NCI-H524 (cell line): ENCODE measurements at places on chromosomes 13 and 19.
A peak's percentile ranks its signal among the peaks of the same experiment; 100 is the strongest.

DNA sequence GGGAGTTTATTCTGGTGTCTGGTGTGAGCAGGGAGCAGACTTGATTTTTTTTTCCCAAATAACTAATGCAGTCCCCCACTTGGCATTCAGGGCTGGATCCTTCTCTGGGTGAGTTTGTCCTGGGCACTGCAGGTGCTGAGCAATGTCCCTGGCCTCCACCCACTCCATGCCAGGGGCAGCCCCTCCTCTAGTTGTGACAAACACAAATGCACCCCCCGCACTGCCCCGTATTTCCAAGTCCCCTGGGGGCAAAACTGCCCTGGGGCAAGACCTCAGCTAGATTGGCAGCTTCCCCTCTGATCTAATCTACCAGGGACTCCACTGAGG is 6.4 kb downstream of the MOB3A start:
- DNase-seq, result no peak

DNA sequence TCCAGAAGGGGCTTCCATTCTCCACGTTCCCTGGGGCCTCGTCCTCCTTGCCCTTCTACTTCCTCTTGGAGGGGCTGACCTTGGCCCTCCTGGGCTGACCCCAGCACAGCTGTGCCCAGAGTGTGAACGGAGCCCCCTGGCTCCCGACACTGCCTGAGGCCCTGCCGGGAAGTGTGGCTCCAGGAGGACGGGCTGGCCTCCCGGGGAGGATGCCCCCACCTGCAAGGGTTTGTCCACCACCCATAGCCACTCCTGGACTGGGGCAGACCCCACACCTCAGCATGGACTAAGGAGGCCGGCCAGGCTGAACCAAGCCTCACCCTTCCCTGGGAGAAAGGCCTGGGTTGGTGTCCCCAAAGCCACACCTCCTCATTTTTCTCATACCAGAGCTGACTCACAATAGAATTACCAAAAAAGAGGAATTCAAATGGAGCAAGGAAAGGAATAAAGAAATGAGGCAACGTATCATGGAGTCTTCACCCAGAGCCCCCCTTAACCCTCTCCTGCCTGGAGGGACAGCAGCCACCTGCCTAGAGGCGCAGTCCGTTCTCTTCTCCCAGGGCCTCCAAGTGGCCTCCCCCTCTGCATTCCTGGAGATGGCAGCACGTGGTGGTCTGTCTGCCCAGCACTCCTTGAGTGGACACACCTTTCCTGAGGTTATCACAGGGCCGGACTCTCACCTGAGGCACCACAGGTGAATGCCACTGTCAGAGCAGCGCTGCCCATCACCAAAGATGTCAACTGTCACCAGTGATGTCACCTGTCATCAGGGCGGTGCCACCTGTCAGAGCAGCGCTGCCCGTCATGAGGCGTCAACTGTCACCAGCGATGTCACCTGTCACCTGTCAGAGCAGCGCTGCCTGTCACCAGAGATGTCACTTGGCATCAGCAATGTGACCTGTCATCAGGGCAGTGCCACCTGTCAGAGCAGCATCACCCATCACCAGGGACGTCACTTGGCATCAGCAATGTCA is 3.1 kb upstream of the C13orf46 start:
- no peak for DNase-seq

GRCh38 chr19:17311455-17312188 is 2.3 kb downstream of the DDA1 start:
- no peak for DNase-seq

GRCh38 chr19:18719541-18719940 is 36.1 kb downstream of the CRTC1 start:
- DNase-seq, result no peak

DNA sequence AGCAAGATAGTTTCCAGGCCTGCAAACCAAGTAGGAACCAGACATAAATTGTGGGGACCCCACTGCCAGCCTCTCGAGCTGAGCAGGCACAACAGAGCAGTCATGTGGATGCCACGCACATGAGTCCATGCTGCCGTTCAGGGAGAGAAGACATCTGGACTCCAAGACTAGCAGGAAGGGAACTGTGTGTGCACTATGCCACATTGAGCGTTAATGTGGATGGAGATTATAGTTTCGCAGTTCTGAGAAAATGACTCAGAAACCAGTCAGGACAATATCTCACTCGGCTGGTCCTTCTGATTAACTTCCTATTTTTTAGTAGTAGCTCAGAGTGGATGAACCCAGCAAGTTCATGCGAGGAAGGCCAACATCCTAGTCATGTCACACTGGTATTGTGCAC is 124.9 kb downstream of the CRYL1 start:
- DNase-seq, result no peak

- DNase-seq, result no peak
Observed at GRCh38 chr19:1080360-1081161, 13.6 kb downstream of the ARHGAP45 start.

DNA sequence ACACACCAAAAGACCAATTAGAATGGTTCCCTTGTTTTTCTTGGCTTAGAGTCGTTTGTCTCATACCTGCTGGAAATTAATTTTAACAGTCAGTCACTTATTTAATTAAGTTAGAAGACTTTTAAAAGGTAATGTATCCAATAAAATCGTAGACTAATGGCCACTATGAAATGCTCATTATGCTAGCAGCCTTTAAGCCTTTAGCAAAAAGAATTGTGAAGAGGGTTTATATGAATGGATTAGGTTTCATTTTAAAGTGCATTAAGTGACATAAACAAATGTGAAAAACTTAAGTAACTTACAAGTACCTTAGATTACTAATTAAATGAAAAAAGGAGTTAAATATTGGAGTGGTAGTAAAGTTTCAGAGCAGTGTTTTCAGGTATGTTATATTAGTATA is 139.6 kb downstream of the RXFP2 start:
- DNase-seq, result peak; percentile 76

GRCh38 chr13:46122304-46122703 is 17.5 kb upstream of the CPB2 start:
- DNase-seq, result no peak

GRCh38 chr19:10670876-10671804 is 17.0 kb downstream of the ILF3 start:
- no peak for DNase-seq

DNA sequence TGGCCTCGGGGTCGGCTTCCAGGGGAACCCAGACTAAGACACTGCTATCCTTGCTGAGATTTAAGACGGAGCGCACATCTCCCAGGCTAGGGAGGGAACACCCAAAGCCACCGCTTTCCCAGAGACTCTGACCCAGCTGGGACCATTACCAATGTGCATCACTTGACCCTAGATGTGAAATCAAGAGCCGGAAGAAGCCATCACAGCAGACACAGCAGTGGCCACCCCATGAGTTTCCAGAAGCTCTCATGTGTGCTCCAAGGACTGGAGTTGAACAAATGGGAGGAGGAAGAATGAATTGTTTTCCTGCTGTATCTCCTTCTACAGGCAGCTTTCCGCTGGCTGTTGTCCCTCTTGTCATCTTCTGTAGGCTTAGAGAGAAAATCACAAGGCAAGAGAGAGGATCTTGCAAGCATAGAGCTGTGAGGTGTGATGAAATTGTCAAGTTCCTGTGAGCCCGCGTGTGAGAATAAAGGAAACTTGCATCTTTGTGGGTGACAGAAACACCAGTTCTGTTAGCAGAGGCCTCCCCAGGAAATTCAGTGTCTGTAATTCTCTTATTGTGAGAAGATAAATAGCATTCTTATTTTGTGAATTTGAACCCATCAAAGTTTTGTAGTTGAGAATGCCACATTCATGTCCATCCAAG is 711.8 kb downstream of the UQCRFS1 start:
- DNase-seq, result no peak

GRCh38 chr19:40471111-40471510 is 4.3 kb downstream of the SPTBN4 start:
- no peak for DNase-seq

GRCh38 chr19:35337984-35338296 is 9.0 kb downstream of the CD22 start:
- no peak for DNase-seq

GRCh38 chr13:102089177-102089576 is 312.7 kb downstream of the FGF14 start:
- no peak for DNase-seq

DNA sequence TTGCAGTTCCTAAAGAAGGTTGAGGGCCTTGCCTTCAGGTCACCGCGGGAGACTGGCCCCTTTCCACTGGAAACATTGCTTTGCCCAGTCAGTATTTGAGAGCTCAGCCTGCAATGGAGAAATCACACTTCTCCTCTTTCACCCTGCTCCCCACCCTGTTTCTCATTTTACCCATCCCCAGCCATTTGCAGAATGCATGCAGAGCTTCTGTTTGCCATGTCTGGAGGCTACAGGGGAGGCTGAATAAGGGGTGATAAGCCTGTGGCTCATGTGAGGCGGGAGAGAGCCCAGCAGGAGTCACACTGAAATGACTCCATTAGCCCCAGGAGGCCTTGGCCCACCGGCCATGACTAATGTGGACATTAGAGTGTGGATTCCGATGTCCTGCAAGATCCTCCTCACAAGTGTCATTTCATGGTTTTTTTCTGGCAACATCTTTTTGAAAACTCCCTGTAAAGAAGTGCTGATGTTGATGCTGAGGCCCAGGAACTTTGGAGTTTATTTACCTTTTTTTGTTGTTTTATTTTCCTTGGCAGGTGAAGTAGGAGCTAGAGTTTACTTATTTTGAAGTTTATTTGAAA is 6.3 kb downstream of the SPINT2 start:
- no peak for DNase-seq

DNA sequence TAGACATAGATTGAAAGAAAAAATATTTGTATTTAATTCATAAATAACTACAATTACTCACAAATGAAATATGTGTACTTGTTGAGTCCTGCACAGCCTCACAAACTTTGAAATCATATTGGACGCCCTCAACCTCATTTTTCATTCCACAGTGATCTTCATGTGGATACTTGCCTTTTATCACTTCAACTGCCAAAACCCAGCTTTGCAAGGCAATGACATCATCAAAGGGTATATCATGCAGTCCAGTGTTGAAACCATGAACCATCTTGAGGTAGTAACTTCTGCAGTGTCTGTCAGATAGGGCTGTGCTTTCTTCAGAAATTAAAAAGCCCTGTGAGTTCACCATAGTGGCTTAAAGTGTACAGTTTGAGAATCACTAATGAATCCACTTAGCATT is 82.2 kb downstream of the HS6ST3 start:
- no peak for DNase-seq

DNA sequence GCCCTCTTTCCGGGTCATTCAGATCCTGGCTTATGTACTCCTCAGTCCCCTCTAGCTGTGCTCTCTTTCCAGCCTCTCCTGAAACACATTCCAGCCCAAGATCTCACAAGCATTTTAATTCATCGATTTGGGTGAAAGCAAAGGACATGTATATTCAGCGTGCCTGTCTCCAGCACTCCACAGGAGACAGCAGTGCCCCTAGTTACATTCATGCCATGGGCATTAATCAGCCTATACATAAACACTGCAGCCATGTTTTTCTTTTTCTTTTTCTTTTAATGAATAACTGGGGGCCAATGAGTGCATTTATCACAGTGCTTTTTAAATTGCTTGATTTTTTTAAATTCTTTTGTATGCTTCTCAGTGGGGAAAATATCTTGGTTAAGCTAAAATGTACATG is 199.1 kb downstream of the DCT start:
- no peak for DNase-seq

GRCh38 chr13:58655086-58655485 is 1023.5 kb downstream of the PCDH17 start:
- DNase-seq, result no peak

DNA sequence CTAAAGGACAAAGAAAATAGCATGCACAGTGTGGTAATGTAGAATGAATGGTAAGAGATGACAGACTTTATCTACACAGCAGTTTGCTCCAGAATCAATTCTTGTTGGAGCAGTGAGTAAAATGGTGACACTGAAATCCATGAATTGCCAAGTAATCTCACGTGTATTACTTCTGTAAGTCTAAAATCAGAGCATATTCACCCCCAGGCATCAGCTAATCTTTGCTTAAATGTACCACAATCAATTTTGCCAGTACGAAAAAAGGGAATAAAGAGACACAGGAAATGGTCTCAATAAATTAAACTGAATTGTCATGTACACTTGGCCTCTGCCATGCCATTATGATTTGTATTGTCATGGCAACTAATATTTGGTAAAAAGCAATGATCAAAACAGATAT is 294.2 kb downstream of the PCDH17 start:
- no peak for DNase-seq

GRCh38 chr19:1384085-1384462 is 367 bp downstream of the NDUFS7 start:
- DNase-seq, result no peak

DNA sequence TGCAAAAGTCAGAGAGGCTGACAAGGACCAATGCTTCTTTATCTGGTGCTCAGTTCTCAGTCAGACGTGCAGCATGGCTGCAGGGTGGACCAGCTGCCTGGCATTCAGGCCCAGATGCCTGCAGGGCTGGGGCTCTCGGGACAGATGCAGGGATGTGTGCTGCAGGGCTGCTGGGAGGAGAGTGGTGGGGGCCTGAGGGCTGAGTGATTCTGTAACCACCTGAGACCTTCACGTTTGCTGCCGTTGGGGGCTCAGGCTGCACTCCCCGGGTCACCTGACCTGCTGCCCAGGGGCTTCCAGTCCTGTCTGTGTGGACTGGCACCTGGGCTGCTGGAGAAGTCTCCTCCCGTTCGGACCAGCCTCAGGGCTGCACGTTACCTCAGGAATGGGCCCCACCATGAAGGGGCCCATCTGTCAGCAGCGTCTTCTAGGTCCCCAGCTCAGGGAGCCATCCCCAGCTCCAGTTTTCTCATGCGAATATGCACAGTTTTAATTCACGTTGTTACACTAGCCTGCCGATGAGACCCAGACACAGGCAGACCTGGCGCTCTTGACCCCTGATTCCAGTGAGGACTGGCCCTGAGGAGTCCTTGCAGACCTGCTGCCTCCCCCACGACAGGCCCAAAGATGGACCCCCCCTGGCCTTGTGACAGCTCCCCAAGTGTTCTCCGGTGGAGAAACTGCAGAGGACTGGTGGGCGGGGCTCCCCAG is 16.9 kb downstream of the KCTD15 start:
- DNase-seq, result no peak

DNA sequence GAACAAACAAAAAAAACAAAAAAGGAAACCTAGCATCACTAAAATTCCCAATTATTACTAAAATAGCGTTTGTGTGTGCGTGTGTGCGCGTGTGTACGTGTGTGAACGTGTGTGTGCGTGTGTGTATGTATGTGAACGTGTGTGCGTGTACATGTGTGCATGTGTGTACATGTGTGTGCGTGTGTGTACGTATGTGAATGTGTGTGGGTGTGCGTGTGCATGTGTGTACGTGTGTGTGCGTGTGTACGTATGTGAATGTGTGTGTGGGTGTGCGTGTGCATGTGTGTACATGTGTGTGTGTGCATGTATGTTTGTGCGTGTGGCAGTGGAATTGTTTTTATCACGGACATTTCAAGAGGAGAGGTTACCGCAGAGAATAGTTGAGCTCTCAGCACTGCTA is 21.6 kb downstream of the CATSPERD start:
- DNase-seq, result no peak

- no peak for DNase-seq
Observed at GRCh38 chr13:111322916-111323331, 2.5 kb downstream of the TEX29 start.

- DNase-seq, result peak; percentile 37
Observed at GRCh38 chr19:48169578-48169938, 586 bp downstream of the LIG1 start.

- DNase-seq, result peak; percentile 95
Observed at GRCh38 chr19:50658441-50659317, 9.4 kb downstream of the C19orf81 start.
